ENCODE measurements at places on chromosomes 5 and 9.

DNA sequence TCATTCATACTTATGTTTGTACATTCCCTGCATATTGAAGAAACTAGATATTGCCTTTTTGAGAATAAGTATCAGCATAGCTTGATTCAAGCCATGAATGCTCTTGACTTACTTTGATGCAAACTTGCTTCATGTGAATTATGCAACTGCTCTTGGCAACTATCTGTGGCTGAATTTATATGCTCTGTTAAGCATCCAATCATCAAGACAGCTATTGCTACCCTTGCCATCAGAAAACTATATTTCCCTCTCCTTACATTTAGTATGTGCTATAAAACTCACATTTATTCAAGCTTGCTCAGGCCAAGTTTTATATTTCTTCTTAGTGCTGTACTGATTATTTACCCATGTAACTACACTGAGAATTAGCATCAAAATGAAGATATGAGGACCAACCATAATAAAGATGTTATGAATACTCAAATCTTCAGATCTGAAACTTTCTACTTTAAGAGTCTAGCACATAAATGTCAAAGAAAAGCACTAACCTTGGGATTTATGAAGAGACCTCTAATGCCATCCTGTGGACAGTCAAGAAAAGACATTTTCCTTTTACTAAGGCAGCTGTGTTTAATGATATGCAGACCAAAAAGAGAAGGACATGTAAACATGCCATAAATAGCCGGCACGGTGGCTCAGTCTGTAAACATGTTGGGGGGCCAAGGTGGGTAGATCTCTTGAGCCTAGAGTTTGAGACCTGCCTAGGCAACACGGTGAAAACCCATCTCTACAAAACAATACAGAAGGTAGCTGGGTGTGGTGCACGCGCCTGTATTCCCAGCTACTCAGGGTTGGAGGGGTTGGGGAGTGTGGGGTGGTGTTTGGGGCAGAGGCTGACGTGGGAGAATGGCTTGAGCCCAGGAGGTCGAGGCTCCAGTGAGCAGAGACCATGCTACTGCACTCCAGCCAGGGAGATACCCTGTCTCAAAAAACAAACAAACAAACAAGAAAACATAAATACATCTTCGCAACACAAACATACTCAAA, 267.0 kb upstream of the TYRP1 start:
- no peak for DNase-seq

GRCh38 chr5:1168796-1169195, 32.6 kb upstream of the SLC6A19 start:
- no peak for DNase-seq

DNA sequence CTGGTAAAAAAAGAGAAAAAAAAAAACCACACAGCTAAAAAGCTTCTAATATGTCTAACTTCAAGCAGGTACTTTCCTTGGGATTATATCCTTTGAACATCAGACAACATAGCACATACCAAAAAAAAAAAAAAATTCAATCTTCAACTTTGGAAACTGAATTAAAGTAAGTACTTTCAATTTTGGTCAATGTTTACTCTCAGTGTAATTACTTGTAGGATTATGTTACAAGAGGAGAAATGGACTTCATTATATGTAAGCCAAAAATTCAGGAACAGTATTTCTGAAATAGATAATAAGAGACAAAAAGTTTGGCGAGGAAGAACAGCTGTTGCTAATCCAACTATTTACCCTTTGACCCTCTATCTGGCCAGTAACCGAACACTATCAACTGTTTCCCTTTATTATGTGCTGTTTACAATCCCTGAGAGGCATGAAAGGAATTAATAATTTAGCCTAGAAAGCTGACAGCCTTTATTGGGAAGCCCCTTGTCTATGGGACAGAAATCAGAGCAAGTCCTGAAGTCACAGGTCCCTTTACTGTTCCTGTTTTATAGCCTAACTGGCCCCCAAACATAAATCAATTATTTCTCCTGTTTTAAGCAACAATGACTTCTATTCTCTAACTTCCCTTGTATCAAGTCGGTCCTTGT, 46.6 kb downstream of the NR6A1 start:
- DNase-seq, result no peak

GRCh38 chr9:82302968-82303655, 314.5 kb downstream of the SPATA31D1 start:
- DNase-seq, result no peak

- no peak for DNase-seq
These were observed 23.6 kb downstream of the RASEF start for GRCh38 chr9:83039303-83039702.

DNA sequence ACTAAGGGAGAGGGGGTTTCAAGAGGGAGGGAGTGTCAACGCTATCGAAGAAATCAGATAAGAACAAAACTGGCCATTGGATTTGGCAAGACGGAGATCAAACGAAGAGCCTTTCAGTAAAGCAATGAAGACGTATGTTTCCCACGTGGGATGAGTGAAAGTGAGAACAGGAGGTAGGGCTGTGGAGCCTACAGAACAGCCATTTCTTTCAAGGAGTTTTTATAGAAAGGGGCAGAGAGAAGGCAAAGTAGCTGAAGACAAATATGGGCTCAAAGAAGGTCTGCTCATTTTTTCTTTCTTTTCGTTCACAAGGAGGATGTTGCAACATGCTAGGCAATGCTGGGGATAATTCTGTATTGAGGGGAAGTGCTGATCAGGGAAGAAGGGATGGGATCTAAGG, 98.3 kb downstream of the SUSD1 start:
- no peak for DNase-seq

GRCh38 chr5:174187481-174187880, 142.0 kb downstream of the NSG2 start:
- no peak for DNase-seq
